ENCODE measurements at places on chromosomes 3 and 15.

- no peak for DNase-seq
Observed at GRCh38 chr3:100526613-100527346, 34.4 kb downstream of the TMEM45A start.

- no peak for DNase-seq
Observed at GRCh38 chr3:30186741-30187219, 419.6 kb upstream of the TGFBR2 start.

GRCh38 chr3:128123156-128123537 lies 465 bp downstream of the RUVBL1 start:
- no peak for DNase-seq

DNA sequence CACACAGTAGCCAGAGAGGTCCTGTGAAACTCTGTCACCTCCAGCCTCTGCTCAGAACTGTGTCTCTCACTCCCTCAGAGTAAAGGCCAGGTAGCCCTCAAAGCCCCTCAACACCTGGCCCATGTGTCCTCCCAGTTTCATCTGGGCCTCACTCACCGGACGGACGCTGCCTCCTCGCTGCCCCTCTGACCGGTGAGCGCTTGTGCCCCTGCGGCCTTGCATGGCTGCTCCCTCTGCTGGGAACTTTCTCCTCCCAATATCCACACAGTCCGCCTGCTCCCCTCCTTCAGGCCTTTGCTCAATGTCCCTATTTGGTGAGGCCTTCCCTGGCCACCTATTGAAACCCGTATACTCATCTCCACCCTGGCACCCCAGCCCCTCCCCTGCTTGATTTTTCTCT lies 36.8 kb upstream of the TRH start:
- DNase-seq, result no peak

DNA sequence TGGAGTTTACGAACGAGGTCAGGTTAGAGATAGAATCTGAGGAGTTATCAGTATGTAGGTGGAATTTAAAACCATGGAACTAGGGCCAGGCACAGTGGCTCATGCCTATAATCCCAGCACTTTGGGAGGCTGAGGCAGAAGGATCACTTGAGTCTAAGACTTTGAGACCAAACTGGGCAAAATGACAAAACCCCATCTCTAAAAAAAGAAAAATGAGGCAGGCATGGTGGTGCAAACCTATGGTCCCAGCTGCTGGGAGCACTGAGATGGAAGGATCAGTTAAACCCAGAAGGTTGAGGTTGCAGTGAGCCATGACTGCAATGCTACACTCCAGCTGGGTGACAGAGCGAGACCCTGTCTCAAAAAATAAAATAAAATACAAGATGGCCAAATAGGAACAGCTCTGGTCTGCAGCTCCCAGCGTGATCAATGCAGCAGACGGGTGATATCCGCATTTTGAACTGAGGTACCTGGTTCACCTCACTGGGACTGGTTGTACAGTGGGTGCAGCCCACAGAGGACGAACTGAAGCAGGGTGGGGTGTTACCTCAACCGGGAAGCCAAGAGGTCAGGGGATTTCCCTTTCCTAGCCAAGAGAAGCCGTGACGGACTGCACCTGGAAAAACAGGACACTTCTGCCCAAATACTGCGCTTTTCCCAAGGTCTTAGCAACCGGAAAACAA lies 33.3 kb downstream of the ZMAT3 start:
- DNase-seq, result no peak

DNA sequence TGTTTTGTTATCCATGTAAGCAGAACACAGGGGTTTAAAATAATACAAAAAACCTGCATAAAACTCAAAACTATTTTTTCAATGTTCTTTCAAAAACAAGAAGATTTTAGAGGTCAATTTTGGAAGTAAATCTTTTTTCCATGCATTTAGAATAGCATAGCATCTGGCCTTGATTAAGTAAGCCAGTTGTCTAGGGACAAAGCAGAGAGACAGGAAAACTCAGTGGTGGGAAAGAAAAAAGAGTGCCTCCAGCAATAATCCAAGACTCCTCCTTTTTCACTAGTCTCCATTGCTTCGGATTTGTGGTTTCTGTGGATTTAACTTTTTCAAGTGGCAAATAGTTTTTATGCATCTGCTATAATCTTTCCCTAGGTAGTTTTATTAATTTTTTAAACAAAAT lies 88.9 kb downstream of the SUCNR1 start:
- DNase-seq, result no peak

DNA sequence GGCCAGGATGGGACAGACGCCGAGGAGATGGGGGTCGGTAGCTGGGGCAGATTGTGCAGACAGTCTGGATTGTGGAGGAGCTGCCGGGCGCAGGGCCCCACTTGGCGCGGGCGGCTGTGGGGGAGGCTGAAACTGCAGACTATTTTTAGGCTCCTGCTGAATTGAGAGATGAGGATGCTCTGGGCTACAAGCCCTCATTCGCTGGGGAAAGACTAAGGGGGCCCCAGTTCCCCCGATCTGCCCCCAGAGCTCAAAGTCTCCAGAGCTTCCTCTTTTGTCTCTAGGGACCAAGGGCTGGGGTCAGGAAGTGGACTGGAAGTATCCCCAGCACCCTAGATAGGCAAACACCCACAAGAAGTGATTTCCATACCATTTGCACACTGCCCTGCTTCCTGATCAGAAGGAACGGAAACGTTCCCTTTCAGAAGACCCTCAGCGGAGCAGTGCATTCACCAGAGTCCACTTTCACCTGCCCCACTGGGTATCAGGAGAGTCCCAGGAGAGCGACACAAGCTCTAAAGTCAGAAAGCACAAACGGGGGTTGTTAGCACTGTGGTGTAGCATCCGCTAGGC lies 29.7 kb downstream of the SEMA7A start:
- no peak for DNase-seq

- no peak for DNase-seq
Observed at GRCh38 chr15:90597577-90597976, 67.9 kb downstream of the CRTC3 start.

DNA sequence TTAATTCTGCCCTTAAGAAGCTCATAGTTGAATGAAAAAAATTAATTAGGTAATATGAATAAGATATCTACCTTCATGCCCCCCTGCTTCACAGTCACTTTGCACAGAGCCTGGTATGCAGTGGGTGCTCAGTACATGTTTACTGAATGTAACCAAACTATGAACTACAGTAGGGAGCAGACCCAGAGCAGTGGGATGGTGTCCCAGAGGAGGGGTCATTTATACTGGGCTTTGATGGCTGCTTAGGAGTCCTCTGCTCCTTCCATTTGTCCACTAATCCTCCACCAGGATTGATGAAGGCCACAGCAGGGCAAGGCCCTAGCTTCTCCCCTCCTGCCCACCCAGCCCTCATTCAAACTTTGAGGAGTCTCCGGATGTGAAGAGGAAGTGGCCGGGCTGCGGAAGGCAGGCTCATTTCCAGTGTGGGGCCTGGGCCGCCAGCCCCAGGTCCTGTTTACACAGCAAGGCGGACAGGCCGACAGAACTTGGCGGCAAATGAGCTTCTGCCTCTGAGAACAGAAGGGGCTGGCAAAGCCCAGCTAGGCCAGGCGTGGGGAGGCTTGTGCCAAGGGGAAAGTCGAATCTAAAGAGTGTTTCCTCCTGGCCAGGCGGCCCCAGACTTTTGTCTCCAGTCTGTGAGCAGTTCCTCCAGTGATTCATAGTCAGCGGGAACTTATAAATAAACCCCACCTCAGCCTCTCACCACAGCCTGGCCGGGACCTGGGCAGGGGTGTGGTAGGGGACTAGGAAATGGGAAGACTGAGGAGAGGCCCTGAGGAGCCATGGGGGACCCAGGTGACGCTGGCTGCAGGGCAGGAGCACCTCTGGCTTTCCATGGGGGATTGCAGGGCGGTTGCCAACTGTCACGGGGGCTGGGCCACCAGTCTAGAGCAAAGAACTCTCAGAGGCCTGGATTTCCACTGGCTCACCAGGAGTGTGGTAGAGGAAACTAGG lies 51.6 kb upstream of the LCTL start:
- DNase-seq, result peak; percentile 78

- DNase-seq, result no peak
Observed at GRCh38 chr3:38644016-38644661, 5.3 kb downstream of the SCN5A start.

- DNase-seq, result no peak
Observed at GRCh38 chr3:52681596-52681995, 4.1 kb downstream of the PBRM1 start.

- DNase-seq, result no peak
Observed at GRCh38 chr15:88656760-88657221, 18.0 kb downstream of the ISG20 start.

DNA sequence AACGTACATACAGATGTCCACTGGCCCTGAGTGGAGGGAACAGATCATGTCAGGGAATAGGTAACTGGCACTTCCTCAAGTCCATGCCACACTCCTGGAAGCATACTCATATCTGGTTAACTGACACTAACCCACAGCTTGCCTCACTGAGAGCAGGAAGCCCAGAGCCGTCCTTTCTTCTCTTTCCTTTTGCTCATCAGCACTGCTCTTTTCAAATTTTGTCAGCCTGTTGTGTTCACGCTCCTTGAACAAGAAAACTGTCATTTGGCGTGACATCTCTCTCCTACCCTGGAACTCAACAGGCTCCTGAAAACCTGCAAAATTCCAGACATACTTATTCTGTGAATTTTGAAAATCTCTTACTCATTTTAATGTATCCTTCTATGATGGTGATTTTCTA lies 360.2 kb downstream of the MAGI1 start:
- no peak for DNase-seq

GRCh38 chr3:64082411-64082810 lies 59.1 kb upstream of the PSMD6 start:
- no peak for DNase-seq

DNA sequence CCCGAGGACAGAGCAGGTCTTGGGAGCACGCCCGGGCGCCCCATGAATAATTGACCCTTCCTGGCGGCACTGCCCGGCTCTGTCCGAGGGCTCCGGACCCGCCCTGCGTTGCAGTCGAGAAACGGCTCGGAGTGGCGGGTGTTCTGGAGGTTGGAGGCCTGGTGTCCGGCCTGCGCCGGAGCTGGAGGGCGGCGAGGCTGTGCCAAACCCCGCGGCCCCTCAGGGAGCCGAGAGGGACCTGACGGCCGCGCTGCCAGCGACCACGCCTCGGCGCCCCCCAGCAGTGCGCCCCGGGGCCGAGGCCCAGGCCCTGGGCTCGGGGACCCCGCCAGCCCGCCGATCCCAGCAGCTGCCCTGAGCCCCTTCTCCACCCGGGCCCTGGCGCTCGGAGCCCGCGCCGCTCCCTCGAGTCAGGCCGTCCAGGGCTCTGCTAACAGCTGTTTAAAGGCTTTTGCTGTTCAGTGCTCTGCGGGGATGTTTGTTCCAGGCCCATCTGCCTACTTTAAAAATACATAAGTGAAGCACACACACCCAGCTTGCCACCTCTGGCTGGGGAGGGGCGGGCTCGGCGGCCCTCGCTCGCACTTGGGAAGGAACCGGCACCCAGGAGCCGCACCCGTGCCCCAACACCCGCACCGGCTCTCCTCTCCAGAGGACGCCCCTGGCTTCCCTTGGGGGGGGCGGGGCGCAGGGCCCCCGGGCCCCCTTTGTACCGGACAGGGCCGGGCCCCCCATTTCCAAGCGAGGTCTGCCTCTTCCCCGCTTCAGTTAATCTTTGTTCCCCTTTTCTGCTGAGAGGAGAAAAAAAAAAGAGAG lies 730 bp upstream of the ZNF710 start:
- peak; percentile 54 for DNase-seq

DNA sequence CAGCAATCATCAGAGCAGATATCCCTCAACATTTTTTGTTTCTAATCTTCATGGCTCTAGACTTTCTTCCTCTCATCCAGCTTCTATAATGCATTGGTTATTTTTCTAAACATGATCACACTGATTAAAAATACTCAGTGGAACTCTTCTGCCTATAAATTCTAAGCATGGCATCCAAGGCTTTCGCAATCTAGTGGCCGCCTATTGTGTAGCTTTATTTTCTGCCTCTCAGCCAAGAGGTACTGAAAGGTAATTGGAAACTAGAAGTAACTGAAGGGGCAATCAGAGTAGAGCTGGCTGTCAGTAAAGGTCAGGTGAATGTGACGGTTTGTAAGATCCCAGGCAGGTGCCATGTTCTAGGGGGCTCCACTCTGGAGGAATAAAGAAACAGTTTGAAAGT lies 33.4 kb downstream of the OXSM start:
- DNase-seq, result no peak

DNA sequence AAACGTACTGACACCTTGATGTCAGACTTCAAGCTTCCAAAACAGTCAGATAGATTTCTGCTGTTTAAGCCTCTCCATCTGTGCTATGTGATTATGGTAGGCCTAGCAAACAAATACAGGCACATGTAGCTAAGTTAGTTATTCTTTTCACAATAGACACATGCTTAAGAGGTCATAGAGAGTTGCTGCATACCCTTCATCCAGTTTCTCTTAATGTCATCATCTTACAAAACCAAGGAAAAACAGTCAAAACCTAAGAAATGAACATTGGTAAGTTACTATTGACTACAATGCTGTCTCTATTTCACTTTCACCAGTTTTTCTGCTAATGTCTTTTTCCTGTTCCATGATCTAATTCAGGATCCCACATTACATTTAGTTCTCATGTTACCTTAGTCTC lies 946.8 kb downstream of the TUSC7 start:
- no peak for DNase-seq

DNA sequence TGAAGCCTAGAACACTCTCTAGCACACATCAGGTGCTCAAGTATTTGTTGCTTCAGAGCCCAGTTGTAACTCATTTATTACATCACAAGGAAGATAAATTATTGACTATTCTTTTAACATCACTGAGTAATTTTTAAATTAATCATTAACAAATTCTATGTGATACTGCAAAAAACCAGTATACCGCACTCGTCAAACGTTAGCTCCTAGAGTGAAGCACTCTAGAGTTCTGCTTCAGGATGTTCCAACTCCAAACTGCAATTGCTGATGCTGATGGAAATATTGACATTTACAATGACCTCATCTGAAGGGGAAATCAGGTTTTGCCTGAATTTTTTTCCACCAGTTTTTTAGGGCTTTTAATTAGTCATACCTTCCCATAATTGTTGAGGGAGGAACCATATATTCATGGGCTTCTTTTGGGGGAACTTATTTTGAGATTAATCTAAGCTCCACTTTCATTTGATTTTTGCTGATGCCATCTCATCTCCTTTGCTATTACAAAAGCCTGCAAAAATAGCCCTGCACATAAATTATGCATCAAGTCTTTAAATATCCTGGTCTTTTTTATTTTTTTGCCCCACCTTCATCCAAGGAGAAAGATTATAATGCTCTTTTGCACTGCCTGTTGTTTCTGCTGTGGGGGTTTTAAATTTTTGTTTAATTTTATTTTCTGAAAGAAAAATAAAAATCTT lies 123.0 kb upstream of the STAC start:
- no peak for DNase-seq

- no peak for DNase-seq
Observed at GRCh38 chr3:9901967-9902366, 681 bp upstream of the IL17RE start.

Data from left ventricle myocardium superior (tissue), 1 donor.